ENCODE measurements at places on chromosomes 16 and 17.

DNA sequence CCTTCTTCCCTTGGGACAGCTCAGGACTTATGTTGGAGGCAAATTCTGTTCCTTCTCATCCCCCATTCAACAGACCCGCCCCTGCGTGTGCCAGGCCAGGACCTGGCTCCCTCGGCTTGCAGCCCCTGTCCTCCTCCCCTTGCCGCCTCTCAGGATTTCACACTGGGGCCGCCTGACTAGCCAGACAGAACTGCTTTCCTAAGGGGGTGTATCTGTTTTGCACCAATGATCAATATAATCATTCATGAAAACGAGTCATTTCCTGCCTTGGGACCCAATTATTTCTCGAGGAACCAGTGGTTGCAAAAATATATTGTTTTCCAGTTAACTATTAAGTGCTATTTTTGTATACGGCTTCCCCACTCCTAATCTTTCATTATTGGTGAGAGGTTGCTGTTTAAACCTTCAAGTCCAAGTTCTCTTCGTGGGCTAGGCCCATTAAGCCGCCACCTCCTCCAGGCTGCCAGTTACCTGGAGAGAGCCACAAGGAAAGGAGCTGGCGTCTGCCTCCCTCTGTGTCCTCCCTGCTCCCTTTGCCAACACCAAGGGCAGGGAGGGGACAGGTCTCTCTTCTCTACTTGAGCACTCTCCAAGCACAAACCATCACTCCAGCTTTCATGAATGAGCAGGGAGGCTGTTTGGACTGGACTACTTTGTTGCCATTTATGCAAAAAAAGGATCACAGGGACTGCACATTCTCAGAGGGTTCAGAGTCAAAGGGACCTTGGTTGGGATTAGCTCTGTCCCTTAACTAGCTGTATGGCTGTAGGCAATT, 8.9 kb downstream of the DCAKD start:
- no peak for DNase-seq

GRCh38 chr16:8742068-8742467, 55.4 kb downstream of the TMEM186 start:
- no peak for DNase-seq

DNA sequence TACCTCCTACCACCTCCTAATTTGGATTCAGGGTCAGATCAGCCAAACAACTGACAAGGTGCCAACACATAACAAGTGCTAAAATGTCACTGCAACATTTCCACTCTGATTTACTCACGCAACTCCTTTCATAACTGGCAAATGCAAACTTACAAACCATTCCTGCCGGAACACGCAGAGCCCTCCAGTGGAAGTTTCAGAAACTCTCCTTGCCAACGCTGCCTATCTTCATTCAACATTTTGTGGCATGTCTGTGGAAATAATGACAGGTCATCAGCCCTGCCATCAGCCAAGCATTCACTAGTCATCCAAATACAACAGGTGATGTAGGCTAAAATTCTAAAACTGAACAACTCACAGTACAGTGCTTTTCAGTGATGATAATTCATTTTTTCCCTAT, 37.7 kb upstream of the OR3A1 start:
- DNase-seq: no peak

DNA sequence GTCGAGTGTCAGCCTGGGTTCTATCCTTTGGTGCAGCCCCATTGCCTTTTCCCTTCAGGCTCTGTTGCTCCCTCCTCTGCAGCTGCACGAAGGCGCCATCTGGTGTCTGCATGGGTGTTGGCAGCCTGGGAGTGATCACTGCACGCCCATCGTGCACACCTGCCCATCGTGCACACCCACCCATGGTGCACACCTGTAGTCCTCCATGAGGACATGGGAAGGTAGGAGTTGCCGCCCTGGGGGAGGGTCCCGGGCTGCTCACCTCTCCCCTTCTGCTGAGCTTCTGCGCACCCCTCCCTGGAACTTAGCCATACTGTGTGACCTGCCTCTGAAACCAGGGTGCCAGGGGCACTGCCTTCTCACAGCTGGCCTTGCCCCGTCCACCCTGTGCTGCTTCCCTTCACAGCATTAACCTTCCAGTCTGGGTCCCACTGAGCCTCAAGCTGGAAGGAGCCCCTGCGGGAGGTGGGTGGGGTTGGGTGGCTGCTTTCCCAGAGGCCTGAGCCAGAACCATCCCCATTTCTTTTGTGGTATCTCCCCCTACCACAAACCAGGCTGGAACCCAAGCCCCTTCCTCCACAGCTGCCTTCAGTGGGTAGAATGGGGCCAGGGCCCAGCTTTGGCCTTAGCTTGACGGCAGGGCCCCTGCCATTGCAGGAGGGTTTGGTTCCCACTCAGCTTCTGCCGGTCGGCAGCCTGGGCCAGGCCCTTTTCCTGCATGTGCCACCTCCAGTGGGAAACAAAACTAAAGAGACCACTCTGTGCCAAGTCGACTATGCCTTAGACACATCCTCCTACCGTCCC, 2.9 kb downstream of the CTRL start:
- peak; percentile 44 for DNase-seq

DNA sequence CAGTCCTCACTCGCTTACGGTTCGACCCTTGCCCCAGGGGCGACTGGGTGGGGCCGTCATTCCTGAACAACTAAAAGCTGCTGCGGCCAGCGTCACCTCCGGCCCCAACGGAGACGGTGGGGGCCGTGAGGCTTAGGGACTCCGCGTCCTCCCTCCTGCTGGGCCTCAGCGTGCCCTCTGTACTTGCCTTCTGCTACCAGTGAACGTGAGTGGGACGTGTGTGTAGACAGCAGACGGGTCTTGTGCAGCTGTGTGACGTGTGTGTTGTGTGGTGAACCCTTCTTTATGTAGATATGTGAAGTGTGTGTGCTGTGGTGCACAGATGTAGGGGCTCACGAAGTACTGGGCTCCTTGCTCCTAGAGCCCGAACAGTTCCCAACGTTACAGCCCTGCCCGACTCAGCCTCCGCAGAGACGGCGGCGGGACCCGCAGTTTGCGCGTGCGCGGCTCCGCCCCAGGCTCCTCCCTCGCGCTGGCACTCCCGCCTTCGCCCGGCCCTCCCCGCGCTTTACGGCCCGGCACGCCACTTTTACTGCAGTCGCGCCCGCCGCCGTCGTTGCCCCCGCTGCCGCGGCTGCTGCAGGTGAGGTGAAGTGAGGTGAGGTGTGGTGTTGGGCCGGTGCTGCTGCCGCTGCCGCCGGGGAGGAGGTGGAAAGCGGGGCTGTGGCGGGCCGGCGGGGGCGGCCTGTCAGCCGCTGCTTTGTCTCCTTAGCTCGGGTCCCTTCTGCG, at the start of gene PHAF1:
TSS of gene PHAF1 (plus strand) at position 535 of the 729 bp plus-strand sequence. CDS start 235 bp downstream, outside the sequence.
- DNase-seq: peak; percentile 73

DNA sequence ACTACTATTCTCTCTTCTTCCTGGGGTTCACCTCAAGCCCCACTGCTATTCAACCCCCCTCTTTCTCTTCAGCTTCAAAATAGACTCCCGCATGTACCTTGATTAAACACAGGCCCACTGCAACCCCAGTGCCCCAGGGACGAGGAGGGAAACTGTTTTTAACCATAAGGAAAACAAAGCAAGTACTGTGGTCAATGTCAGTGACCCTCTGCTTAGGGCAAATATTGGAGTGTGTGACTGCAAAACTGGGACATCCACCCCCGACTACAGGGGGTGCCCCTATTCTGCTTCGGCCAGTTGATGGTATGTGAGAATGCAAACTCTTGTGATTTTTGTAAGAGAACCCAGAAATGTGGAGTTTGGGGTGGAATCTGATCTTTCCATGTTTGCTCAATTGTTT, 9.5 kb upstream of the PNPO start:
- no peak for DNase-seq

- DNase-seq: peak; percentile 96
These were observed 273.1 kb upstream of the CCL2 start for GRCh38 chr17:33981711-33982601.

GRCh38 chr16:24755201-24755874, 25.9 kb downstream of the TNRC6A start:
- DNase-seq: no peak

GRCh38 chr16:1184156-1184868, 31.4 kb downstream of the CACNA1H start:
- DNase-seq: no peak

DNA sequence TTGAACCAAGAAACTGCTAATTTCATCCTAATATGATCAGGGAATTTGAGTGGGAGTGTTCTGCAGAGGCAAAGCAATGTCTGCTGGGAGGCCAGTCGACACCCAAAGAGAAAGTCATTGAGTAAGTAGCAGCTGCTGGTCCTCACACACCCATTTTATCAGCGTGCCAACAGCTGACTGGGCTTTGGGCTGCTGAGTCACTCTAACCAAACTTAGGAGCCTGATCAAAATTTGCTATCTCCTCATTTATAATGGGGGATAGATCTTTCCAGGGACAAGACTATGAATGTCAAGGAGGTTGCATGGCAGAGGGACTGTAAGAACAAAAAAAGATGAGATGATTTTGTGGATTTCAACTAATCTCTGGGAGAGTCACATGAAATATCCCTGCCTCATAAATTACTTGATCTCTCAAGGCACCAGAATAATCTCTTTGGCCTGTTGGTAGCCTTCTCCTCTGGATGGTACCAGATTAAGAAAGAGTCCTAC, 32.9 kb downstream of the CPSF4L start:
- peak; percentile 69 for DNase-seq

- no peak for DNase-seq
These were observed 50.6 kb upstream of the NKD1 start for GRCh38 chr16:50497592-50497991.

DNA sequence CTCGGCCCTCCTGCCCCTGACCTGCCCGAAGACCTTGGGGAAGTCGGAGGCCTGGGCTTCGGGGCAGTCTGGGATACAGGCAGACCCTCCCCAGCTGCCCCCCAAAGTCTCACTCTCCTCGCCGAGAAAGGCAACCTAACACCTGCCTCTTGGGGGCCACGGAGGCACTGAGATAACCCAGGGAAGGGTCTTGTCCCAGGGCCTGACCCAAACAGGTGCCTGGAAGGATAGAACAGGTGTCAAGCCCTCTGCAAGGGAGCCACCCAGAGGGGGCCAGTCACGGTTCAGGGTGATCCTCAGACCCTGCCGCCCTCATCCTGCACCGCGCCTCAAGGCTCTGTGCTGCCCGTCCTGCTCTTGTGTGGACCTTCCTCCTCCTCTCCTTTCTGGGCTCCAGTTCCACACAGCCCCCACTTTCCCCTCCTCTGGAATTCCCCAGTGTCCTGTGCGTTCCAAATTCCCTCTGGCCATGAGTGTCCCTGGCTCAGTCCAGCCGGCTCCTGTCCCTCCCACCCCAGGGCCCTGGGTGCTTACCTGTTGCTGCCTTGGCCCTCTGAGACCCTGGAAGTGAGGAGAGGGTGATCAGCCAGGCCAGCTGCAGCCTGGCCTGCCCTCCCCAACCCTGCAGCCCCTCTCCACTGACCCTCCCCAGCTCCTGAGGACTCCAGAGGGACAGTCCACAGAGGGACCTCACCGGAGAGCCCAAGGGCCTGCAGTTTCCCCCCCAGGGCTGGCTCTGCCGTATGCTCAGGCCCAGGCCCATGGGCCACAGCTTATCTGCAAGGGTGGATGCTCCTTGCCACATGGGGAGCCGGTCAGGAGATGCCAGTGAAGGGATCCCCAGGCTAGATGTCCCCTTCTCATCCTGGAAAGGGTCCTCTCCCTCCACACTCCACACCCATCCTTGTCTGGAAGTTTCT, 3.8 kb downstream of the PRSS27 start:
- DNase-seq: no peak

GRCh38 chr17:27233059-27233458, 60.9 kb upstream of the WSB1 start:
- no peak for DNase-seq

GRCh38 chr17:43860927-43861622, 14.1 kb downstream of the CD300LG start:
- DNase-seq: no peak

DNA sequence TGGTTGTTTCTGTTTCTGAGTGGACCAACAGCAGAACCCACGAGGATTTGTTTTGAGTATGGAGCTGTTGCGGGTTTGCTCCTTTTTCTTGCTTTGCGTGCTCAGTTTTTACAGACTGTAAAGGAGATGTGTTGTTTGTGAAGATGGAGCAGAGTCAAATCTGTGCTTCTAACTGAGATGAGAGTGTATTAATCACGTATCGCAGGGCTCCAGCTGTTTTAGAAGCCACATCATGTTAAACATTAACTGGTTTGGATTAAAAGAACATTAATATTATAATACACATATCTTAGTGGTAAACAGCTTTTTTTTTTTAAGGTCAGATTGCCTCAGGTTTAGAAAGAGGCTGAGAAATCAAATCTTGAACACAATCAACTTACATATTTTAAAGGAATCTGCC, 69.4 kb downstream of the YPEL2 start:
- DNase-seq: no peak

DNA sequence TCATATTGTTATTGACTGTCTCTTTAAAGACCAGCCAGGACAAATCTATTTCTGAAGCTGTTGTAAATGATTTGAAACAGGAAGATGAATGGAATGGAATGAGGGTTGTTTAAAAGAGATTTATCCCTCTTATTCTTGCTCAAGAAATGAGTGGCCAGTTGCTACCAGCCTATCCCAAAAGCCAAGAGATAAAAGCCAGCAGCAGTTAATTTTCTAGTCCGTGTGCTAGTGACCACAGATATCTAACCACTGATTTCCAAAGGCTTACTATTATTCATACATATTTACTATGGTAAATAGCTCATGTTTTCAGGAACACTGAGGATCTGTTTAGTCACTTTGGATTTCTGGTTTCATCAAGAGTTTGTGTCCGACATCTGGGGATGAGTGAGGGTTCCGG, 105.7 kb downstream of the CDH13 start:
- no peak for DNase-seq

- no peak for DNase-seq
These were observed 117.4 kb upstream of the SMURF2 start for GRCh38 chr17:64779376-64780095.

DNA sequence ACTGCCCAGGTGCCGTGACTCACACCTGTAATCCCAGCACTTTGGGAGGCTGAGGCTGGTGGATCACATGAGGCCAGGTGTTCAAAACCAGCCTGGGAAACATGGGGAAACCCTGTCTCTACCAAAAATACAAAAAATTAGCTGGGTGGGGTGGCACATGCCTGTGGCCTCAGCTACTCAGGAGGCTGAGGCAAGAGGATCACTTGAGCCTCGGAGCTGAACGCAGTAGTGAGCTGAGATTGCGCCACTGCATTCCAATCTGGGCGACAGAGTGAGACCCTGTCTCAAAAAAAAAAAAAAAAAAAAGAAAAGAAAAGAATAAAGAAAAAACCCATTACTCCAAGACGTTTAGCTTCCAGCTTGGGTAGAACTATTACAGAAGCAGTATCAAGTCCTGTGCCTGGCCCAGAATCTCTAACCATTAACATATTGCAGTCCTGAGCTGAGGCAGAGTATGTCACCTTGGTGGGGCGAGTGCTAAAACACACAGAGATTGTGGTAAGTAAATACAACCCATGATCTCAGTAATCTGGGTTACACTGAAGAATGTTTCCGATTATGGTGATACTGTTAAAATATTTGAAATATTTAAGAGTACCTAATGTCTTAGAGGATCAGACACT, 23.2 kb upstream of the CFAP20 start:
- no peak for DNase-seq
